T follicular helper cell (primary cell): ENCODE measurements at places on chromosomes 5 and 9.

DNA sequence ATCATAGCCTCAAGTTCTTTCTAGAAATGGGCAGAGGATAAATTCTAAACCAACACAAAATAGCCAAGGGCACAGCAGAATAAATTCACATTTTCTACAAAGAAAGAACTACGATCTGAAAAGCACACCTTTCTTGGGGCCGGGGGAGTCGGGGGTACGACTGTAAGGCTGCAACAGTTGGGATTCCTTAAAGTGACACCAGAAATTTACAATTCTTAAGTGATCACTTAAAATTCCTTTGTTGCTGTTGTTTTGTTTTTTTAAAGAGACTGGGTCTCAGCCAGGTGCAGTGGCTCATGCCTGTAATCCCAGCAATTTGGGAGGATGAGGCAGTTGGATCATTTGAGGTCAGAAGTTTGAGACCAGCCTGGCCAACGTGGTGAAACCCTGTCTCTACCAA, 95.8 kb downstream of the CDK5RAP2 start:
- no peak for DNase-seq

GRCh38 chr9:81578606-81579005, 110.7 kb downstream of the TLE1 start:
- no peak for DNase-seq

DNA sequence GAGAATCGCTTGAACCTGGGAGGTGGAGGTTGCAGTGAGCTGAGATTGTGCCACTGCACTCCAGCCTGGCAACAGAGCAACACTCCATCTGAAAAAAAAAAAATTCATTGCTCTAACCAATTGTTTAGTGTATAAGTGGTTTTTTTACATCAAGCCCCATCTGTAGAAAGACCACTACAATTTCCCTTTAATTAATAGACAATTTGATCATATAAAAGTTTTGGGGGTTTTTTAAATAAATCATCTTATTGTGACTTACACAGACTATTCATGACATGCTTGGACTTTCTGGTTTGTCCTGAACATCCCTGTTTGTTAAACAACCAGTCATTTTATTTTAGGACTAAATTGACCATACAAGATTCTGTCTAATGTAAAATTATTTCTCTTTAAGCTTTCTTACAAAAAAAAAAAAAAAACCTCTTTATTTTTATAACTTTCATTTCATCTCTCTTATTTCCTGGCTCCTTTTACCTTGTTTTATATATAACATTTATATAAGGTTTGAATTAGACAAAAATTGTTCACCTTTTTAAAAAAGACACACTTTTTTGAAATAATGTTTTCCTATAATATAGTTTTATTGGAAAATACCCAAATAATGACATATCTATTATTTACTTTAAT, 9.8 kb upstream of the FANCC start:
- no peak for DNase-seq

GRCh38 chr5:163362840-163363371, 74.5 kb upstream of the CCNG1 start:
- DNase-seq: no peak

GRCh38 chr9:35869621-35870216, 482 bp downstream of the OR13J1 start:
- no peak for DNase-seq

DNA sequence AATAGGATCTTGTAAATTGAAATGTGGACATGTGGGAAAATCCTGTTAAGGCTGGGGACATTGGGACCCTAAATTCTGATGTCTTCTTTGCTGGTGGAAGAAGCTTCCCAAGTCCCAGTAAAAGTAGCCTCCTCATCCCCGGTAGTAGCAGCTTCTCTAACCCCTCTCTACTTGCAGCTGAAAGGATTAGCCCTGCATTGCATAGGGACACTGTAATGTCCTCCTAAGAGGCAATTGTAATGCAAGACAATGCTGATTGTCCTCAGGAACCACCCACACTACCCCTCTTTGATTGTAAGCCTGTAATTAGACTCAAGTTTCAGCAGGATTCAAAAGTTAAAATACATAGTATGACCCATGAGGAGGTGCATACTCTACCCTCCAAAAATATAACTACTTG, 1938.4 kb upstream of the C9orf72 start:
- DNase-seq: no peak

DNA sequence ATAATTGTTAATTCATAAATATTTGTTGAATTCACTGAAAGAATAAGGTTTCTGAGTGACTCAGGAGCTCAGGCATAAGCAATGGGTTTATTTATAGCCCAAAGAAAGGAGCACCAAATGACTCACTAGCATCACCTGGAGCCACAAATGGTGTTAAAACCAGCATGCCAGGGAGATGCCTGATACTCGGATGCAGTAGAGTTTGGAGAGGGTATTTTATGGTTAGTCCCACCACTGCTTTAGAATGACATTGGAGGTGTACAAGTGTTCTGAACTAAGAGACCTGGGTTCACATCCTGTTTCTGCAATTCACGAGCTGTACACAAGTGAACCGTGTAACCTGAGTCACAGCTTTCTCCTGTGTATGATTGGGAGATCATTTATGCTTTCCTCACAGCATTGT, 25.2 kb downstream of the CCL28 start:
- no peak for DNase-seq

GRCh38 chr5:131505237-131505908, 129.7 kb downstream of the RAPGEF6 start:
- DNase-seq: no peak

DNA sequence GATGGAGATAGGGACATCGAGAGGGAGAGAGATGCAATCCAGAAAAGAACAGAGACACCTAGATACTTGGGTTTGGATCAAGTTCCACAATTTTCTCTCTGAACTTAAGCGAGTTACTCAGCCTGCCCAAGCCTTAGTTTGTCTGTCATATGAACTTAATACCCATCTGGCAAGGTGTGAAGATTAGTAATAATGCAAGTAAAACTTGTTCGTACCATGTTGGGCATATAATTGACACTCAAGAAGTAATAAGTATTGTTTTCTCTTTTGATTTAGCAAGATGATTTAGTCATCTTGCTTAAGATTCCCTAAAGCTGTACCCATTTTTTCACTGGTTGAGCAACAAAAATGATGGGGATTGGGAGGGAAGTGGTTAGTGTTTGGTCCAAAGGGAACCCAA, 7.5 kb downstream of the RABGAP1 start:
- no peak for DNase-seq

- no peak for DNase-seq
Observed at GRCh38 chr5:103037673-103038455, 82.1 kb downstream of the GIN1 start.

DNA sequence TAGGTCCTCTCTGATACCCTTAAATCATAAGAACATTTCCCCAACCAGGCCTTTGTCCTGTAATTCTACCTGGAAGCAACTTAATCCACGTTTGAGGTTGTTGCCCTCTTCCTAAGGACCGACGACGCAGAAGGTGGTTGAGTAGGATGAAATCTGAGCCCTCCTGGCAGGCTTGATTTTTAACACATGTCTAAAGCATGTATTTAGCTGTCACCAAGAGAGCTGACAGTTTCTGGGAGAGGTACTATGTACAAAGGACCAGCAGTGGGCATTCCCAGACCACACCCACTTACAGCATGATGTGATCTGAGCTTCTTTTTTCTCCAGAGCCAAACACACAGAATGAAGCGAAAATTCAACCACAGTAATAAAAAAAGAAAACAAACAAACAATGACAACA, 260.9 kb downstream of the SH3GL2 start:
- no peak for DNase-seq

- DNase-seq: no peak
Observed at GRCh38 chr5:125152461-125153189, 406.2 kb upstream of the ZNF608 start.

- DNase-seq: no peak
Observed at GRCh38 chr9:123375469-123376132, 19.6 kb downstream of the CRB2 start.

GRCh38 chr9:95061916-95062595, 255.5 kb downstream of the FANCC start:
- no peak for DNase-seq

DNA sequence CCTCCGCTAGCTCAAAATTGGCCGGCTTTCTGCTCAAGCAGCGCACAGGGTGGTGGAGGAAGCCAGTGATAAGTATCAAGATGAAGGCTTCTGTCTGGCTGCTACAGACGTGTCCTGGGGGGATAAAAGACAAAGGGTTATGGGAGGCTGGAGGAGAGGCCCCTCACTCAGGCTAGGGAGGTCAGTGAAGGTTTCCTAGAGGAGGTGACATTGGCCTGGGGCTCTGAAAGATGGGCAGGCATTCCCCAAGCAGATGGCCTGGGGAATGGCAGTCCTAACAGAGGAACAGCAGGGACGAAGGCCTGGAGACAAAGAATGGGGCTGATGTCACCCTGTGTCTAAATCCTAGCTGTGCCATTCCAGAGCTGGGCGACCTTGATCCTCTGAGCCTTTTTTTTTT, 32.3 kb downstream of the OLFML2A start:
- no peak for DNase-seq

- no peak for DNase-seq
Observed at GRCh38 chr9:37974506-37975173, 70.7 kb upstream of the SLC25A51 start.

DNA sequence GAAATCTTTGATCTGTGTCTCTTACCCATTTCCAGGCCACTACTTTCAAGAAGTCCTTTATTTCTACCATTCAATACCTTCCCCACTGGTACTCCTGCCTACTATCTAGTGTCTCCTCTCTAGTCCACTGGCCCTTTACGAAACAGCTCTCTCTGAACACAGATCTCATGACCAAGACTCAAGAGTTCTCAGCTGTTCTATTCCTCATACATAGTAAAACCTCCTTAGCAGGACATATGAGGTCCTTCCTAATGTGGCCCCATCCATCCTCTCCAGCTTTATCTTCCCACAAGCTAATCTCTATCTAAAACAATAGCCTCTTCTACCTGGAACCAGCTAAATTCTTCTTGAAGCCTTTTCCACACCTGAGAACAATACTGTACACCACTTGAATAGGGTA, 2.6 kb downstream of the TEX10 start:
- no peak for DNase-seq

GRCh38 chr9:38393128-38393796, 760 bp downstream of the ALDH1B1 start:
- DNase-seq: no peak

- no peak for DNase-seq
Observed at GRCh38 chr5:74294231-74294705, 346.3 kb downstream of the ENC1 start.

DNA sequence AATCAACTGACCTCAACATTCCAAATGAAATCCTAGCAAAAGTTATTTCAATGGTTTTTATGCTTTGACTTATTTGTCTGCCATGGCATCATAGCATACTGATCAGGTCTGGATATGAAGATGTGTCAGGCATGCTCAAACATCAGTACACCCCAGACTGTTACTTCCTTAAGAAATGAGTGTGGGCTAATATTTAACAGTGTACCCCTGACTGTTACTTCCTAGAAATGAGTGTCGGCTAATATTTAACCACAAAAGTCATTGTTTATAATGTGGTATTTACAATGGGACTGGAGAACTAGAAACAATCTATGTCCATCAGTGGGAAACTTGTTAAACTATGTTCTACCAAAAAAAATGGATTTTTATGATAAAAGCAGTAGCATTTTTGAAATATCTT, 38.1 kb upstream of the HNRNPA0 start:
- no peak for DNase-seq

GRCh38 chr9:138119202-138120027, 241.8 kb downstream of the CACNA1B start:
- no peak for DNase-seq

DNA sequence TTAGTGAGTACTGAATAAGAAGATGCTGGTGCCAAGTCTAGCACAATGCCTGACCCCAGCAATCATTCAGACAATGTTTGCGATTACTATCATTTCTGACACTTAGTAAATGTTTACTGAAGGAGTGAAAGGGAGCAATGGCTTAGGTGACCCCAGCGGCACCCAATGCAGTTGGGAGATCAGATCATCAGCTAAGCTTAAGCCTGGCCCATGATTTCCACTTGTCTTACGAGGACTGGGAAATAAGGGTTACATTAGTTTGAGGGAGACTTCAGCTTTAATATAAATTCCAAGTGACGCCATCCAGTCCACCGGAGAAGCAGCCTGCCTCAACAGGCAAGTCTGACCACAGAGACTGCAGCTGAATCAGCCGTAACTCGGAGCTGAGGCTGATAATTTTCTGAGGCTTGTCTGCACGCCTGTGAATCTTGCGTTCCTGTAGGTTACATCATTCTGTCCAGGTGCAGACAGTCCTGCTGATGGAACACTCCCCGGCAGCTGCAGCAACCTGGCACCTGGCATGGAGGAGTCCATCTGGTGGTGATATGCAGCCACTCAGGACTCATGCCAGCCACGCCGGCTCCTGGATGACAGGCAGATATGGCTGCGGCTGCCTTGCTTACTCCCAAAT, 34.9 kb upstream of the FGF1 start:
- DNase-seq: no peak

DNA sequence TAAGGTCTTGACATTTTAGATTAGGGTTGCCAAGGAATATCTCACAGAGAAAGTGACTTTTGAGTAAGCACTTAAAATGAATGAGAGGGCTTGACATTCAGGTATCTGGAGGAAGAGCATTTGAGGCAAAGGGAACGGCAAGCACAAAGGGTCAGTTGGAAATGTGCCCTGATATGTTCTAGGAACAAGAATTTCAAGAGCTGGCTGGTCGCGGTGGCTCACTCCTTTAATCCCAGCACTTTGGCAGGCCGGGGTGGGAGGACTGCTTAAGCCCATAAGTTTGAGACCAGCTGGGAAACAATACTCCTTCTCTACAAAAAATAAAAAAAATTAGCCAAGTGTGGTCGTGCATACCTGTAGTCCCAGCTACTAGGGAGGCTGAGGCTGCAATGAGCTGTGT, 16.5 kb downstream of the KIAA1958 start:
- no peak for DNase-seq

GRCh38 chr9:33932078-33932807, 115.3 kb downstream of the UBE2R2 start:
- no peak for DNase-seq

GRCh38 chr5:104456122-104456521, 893.5 kb upstream of the NUDT12 start:
- no peak for DNase-seq

GRCh38 chr5:174733091-174733690, 8.8 kb downstream of the MSX2 start:
- DNase-seq: no peak

GRCh38 chr5:126753227-126753626, 23.7 kb upstream of the LMNB1 start:
- no peak for DNase-seq

DNA sequence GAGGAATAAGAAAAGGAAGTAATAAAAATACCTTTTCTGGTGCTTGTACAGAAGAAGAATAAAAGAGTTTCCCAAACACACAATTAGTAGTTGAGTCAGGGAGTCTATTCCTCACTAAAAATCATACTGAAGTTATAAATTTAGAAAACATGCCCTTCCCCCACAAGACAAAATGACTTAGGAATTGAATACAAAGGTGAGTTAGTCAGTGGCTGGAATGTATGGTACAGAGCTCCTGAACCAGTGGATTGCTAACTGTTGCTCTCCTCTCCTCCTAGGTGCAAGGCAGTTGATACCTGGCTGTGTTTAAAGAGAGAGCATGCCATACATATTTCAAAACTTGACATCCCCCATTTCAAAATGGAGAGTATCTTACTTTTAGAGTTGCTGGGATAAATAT, 1.9 kb downstream of the GDA start:
- DNase-seq: no peak
